ENCODE measurements at places on chromosomes 13 and 19.

GRCh38 chr13:39016787-39017186 lies 21.1 kb downstream of the PROSER1 start:
- peak; percentile 51 for DNase-seq

DNA sequence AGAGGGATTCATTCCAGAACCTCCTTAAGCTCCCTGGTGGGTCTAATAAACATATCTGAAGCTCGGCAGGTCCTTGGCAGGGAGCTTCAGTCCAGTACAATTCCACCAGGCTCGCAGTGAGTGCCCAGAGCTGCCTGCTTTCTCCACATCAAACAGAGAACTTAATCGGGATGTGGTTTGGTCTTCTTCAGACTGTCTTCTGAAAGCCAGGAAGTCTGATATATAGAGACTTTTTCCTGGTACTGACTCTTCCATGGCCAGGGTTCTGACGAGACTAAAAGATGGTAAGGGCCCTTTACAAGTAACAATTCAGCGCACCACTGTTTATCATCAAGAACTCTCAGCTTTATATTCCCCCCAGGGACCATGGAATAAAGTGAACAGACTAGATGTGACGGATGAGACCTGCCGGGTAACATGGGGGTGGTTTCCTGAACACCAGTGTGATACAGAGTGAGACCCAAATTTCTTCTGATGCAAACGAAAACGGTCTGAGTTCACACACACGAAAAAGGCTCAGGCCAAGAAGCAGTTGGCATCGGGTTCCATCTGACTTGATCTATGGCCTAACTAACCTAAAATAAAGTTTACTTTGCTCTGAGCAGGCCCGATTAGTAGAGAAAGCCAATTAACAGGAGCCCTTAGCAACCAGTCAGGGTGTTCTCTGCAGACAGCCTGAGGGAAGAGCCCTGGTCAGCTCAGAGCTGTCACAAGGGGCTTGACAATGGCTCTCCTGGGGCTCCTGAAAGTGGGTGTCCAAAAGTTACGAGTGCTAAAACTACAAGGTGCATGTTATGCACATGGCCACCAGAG lies 29.0 kb downstream of the RANBP3 start:
- DNase-seq: no peak

DNA sequence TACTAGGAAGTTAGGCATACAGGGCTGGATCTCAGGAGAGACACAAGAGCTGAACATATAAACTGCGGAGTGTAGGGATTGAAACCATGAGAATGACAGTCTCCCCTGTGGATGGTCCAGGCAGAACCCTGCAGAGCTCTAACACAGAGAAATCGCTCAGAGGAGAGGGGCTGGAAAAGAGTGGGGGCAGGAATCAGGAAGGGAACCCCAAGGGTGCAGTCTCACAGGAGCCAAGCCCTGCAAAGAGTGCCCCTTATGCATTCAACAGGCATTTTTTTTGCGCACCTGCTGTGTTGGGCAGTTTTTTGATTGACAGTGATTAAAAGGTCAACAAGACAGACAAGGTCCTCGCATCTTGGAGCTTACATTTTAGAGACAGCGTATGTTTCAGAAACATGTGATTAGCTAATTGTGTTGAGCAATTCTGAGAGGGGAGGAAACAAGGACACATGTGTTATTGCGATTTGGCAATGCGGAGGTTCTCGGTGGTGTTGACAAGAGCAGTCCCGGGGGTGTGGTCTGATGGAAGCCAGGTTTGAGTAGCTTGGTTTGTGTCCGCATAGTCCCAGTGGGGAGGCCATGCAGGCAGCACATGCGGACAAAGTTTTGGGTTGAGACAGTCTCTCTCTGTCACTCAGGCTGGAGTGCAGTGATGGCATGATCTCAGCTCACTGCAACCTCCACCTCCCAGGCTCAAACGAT lies 182.6 kb upstream of the IRS2 start:
- no peak for DNase-seq

DNA sequence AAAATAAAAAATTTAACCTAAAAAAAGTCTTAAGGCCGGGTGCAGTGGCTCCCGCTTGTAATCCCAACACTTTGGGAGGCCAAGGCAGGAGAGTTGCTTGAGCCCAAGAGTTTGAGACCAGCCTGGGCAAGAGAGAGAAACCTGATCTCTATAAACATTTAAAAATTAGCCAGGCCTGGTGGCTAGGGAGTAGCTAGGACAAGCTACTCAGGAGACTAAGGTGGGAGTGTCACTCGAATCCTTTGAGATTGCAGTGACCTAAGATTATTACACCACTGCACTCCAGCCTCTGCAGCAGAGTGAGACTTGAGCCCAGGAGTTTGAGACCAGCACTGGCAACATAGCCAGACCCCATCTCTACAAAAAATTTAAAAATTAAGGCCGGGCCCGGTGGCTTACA lies 1.1 kb downstream of the CCDC97 start:
- no peak for DNase-seq

DNA sequence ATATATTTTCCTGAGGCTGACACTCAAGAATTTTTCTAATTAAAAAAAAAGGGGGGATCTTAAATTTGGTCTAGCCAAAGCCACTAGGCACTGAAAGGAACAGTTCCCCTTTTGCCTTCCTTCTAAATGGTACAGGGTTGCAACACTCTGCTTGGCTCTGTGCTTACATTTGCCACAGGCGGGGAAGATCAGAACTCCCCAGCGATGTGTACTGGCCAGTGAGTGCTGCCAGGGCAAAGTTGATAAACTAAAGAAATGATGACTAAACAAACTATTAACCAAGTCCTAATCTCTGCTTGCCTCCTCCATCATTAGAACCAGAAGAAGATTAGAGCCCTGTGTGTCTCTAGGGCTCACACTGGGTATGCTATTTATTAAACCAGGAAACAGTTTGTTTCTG lies 75.3 kb upstream of the SCEL start:
- no peak for DNase-seq

DNA sequence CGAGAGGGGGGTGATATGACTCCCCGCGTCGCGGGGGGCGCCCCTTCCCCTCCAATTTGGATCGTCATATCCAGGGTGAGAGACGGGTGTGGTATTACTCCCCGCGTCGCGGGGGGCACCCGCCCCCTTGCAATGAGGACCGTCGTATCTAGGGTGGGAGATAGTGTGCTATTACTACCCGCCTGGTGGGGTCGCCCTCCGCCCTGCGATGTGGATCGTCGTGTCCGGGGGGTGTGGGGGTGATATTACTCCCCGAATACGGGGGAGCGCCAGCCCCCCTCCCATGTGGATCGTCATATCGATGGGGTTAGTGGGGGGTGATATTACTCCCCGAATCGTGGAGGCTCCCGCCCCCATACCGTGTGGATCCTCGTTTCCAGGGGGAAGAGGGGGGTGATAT lies 29.2 kb upstream of the RGCC start:
- DNase-seq: no peak

DNA sequence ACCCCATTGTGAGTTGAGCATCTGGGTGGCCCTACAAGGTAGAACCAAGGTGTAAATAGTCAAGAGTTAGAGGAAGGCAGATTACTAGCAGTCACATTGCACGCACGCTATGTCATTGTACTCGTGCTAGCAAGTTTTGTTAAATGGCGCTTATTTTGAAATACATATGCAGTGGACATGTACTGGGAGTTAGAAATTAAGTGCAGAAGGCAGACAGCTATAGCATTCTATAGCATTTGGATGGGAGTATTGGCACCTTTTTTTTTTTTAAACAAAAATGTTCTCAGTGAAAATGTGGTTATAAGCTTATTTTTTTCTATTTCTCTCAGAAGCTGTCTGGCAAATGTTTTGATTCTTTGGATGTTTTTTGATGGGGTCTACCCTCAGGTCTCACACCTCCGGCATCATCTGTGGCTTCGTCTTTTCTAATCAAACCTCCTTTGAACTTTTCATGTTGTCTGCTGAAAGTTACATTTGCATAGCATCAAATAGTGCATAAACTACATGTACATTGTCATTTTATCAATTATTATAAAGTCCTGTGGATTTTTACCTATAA lies 68.1 kb downstream of the ARHGEF7 start:
- no peak for DNase-seq

GRCh38 chr19:5137571-5138124 lies 168.7 kb downstream of the KDM4B start:
- no peak for DNase-seq

- DNase-seq: no peak
Measured at GRCh38 chr19:19487077-19487949, 28.0 kb downstream of the TSSK6 start.

GRCh38 chr19:49475995-49476880 lies 2.2 kb downstream of the FLT3LG start:
- peak; percentile 71 for DNase-seq

DNA sequence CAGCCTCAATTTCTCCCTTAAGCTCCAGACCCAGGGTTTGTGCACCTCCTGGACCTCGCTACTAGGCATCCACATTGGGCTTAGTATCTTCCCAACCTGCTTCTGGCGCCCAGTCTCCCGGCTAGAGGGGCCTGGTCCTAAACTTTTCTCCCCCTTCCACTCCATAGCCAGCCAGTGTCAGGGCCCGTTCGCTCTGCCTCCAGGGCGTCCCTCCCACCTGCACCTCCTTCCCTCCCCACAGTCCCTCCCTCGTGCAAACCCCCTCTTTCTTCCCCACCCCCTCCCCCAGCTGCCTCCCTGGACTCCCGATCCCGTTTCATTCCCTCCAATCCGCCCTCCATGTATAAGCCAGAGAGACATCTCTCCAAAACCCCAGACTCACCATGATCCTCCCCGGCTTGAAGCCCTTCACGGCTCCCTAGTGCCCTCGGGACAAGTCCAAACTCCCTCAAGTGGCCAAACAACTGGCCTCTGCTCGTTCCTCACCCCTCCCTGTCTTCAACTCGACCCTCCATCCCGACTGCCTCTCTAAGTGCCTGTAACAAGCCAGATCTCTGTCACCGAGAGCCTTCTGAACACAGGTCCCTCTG lies 997 bp upstream of the SAMD4B start:
- DNase-seq: no peak

- no peak for DNase-seq
Measured at GRCh38 chr13:38656699-38657098, 30.2 kb upstream of the FREM2 start.

DNA sequence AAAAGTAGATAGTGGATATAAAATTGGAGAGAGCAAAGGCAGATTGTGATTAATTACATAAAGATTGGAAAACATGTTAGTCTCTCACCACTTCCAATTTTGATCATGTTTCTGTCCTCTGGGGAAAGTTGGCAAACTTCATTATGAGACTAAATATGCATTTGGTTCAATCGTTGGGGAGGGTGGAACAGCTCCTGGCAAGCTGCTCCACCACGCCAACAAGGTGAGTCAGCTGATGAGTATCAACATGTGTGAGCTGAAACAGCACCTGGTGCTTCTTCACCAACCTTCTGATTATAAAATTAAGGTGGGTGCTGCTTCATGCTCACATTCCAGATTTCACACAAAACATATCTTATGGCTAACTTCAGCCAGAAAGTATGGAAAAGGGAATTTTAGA lies 1784.6 kb downstream of the SLITRK5 start:
- DNase-seq: no peak

- no peak for DNase-seq
Measured at GRCh38 chr13:112767506-112768471, 78.0 kb downstream of the ATP11A start.

DNA sequence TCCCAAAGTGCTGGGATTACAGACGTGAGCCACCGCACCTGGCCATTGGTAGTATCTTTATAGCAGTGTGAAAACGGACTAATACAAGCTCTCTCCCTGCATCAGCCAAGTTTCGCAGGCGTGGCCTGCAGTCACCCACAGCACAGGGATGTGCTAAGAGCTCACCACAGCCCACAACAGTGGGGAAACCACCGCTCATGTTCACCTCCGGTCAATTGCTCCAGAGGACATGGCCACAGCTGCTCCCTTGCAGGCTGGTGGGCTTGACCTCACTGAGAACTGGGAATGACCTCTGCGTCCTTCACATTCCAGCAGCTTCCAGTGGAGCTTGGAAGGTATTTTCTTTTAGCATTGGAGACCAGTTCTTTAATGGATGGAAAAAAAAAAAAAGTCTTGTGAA lies 156.4 kb downstream of the KCTD15 start:
- peak; percentile 19 for DNase-seq

- peak; percentile 98 for DNase-seq
Measured at GRCh38 chr19:29528350-29528945, 2.7 kb downstream of the VSTM2B start.

DNA sequence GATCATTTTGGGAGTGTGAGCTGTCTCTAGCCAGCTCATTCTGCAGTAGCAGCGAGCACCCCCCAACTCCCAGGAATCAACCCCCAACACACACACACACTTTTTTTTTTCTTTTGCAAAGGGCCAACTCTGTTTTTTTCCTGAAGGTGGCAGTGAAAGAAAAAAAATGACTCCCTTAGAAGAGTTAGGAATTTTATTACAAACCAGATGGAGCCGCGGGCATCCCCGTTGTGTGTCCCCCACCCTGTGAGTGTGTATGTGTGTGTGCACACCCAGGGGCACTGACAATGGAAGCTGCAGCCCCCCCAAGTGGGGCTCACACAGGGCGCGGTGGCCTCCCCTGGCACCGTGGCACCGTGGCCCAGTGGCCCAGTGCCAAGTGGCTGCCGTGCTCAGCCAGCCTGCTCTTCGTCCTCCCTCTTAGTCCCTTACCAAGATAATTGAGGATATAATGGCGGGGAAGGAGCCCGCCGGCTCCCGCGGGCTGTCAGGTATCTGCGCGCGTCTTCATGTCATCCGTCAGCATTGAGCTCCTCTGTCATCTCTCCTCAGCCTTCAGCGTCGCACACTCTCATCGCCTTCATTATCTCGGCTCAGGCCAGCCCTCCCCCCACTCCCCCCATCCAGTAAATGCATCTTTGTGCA lies 314.1 kb downstream of the ZNF536 start:
- peak; percentile 64 for DNase-seq

DNA sequence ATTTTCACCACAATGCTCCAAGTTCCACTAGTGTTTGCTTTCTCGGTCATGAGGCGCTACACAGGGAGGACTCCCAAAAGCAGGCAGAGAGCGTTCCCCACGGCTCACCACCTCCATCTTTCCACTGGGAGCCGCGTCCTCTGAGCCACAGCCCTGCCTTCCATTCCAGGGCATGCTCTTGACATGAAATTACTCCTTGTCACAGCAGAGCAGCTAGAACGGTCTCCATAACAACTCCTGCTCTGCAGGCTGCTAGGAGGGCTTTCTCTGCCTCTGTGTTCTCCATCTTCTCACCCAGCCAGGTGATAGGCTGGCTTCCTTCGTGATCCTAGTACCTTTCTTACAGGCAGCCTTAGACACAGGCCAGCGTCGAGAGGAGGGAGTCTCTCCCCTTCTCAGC lies 171.8 kb upstream of the UBL3 start:
- no peak for DNase-seq

- DNase-seq: no peak
Measured at GRCh38 chr13:63643543-63643942, 2227.9 kb upstream of the PCDH20 start.

DNA sequence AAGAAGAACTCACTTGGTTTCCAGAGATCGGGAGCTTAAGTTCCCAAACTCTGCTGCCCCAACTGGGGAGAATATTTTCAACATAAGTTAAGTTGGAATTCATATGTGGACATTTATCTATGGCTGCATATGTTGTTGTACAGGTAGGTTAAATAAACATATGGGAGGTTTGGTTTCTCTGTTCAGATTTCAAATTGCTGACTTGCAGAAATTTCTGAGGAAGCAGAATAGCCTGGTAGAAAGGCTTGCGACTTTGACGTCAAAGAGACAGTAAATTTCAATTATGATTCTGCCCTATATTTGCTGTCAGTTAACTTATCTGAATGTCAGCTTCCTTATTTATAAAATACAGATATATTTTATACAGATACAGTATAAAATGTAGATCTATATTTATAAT lies 40.0 kb upstream of the TPP2 start:
- no peak for DNase-seq

- no peak for DNase-seq
Measured at GRCh38 chr13:80239116-80239515, 101.8 kb downstream of the SPRY2 start.

- no peak for DNase-seq
Measured at GRCh38 chr13:39960191-39960590, 304.7 kb downstream of the COG6 start.

GRCh38 chr13:50365408-50366391 lies 350.5 kb downstream of the KCNRG start:
- DNase-seq: no peak

All from retina (tissue), 1 donor.